ENCODE measurements at places on chromosomes 6 and 20.

- H3K27me3 ChIP-seq: no peaks in the 10 kb centered on the region
- peaks cover 31% of the 10 kb centered on the region for H3K36me3 ChIP-seq
- no peak for DNase-seq
- no peak overlapping the region for H3K4me3 ChIP-seq
Observed at GRCh38 chr6:118468682-118469465, 79.2 kb upstream of the PLN start.

- no peaks in the 10 kb centered on the region for H3K4me1 ChIP-seq
- no peak overlapping the region for H3K27ac ChIP-seq
- no peak overlapping the region for H3K4me3 ChIP-seq
- no peaks in the 10 kb centered on the region for H3K36me3 ChIP-seq
- DNase-seq: no peak
Observed at GRCh38 chr6:87995461-87995860, 52.2 kb upstream of the SPACA1 start.

- peaks cover 32% of the 10 kb centered on the region for H3K27me3 ChIP-seq
- H3K4me1 ChIP-seq: no peaks in the 10 kb centered on the region
- H3K36me3 ChIP-seq: no peaks in the 10 kb centered on the region
- no peak overlapping the region for H3K27ac ChIP-seq
- DNase-seq: peak; percentile 62
Observed at GRCh38 chr6:165820407-165820806, 157.4 kb upstream of the PDE10A start.

- H3K4me1 ChIP-seq: peaks cover 4% of the 10 kb centered on the region
- no peak overlapping the region for H3K27ac ChIP-seq
- no peak overlapping the region for H3K4me3 ChIP-seq
- no peak for DNase-seq
Observed at GRCh38 chr6:124400261-124400999, 561.8 kb upstream of the RNF217 start.

GRCh38 chr6:117138425-117138824 is 126.9 kb upstream of the VGLL2 start:
- H3K4me3 ChIP-seq: no peak overlapping the region
- H3K27ac ChIP-seq: no peak overlapping the region
- no peaks in the 10 kb centered on the region for H3K36me3 ChIP-seq

GRCh38 chr6:82959385-82959941 is 106.2 kb downstream of the UBE3D start:
- H3K4me3 ChIP-seq: no peak overlapping the region
- H3K4me1 ChIP-seq: peaks cover 45% of the 10 kb centered on the region
- no peaks in the 10 kb centered on the region for H3K27me3 ChIP-seq
- DNase-seq: no peak
- no peaks in the 10 kb centered on the region for H3K36me3 ChIP-seq

GRCh38 chr6:121884091-121884490 is 448.6 kb downstream of the GJA1 start:
- DNase-seq: no peak
- no peaks in the 10 kb centered on the region for H3K27me3 ChIP-seq
- H3K4me1 ChIP-seq: peaks cover 61% of the 10 kb centered on the region
- no peaks in the 10 kb centered on the region for H3K36me3 ChIP-seq
- H3K4me3 ChIP-seq: no peak overlapping the region

DNA sequence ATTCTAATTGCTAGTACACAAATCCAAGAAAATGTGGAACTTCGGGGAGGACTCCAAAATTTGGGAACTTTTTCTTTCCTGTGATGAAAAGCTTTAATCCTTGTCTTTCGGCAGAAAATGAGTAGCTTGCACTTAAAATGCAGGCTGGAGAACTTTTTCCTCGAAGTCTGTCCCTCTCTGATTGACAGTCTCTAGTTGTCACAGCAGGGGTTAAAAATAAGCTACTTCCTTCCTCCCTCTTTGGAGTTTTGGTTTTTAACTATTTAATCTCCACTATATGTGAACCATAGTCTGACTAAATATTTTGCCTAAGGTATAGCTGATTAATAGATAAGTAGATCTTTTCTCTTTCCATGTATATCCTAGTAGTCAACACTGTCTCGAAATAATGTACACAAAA is 66.8 kb upstream of the MBOAT1 start:
- no peak for DNase-seq
- H3K4me3 ChIP-seq: no peak overlapping the region
- H3K4me1 ChIP-seq: peaks cover 11% of the 10 kb centered on the region
- H3K36me3 ChIP-seq: no peaks in the 10 kb centered on the region
- H3K27me3 ChIP-seq: peaks cover 35% of the 10 kb centered on the region

- H3K27ac ChIP-seq: no peak overlapping the region
- DNase-seq: no peak
- peaks cover 21% of the 10 kb centered on the region for H3K27me3 ChIP-seq
- no peaks in the 10 kb centered on the region for H3K36me3 ChIP-seq
Observed at GRCh38 chr6:32271429-32271828, 47.6 kb upstream of the NOTCH4 start.
